ENCODE measurements at places on chromosomes 11 and 22.
A peak's percentile ranks its signal among the peaks of the same experiment; 100 is the strongest.

DNA sequence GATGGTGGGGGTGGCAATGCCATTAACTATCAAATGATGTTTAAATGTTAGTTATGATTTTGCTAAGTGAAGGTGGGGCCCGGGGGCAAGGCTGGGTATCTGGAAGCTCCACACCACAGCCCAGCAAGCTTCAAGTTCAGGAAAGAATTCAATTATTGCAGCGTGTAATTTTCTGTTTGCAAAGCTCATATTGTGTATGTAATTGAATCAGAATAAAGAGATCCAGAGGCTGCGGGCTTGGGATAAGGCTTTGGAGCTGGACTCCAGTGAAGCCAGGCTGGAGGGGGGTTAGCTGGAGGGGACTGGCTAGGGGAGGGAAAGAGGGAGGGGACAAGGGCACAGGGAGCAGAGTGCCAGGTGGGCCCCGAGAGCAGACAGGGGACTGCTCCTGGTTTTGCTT is 557.1 kb upstream of the CADM1 start:
- DNase-seq: no peak

DNA sequence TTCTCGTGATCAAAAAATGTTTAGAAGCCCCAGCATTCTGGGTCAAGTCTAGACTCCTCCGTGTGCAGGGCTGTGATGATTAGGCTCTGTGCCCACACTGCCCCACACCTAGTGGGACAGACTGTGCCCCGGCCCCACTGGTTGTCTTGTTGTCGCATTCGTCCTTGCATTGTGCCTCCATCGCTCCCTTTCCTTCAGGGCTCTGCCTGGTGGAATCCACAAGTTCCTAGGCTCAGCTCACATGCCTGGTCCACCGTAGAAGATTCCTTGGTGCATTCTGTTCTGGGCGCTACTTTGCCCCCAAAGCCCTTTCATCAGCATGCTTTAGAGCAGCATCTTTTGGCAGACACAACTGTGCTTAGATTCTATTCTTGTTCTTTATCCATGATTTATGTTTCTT is 23.5 kb upstream of the THY1 start:
- DNase-seq: no peak

- DNase-seq: no peak
These were observed 101.9 kb downstream of the MICAL2 start for GRCh38 chr11:12212174-12212820.

DNA sequence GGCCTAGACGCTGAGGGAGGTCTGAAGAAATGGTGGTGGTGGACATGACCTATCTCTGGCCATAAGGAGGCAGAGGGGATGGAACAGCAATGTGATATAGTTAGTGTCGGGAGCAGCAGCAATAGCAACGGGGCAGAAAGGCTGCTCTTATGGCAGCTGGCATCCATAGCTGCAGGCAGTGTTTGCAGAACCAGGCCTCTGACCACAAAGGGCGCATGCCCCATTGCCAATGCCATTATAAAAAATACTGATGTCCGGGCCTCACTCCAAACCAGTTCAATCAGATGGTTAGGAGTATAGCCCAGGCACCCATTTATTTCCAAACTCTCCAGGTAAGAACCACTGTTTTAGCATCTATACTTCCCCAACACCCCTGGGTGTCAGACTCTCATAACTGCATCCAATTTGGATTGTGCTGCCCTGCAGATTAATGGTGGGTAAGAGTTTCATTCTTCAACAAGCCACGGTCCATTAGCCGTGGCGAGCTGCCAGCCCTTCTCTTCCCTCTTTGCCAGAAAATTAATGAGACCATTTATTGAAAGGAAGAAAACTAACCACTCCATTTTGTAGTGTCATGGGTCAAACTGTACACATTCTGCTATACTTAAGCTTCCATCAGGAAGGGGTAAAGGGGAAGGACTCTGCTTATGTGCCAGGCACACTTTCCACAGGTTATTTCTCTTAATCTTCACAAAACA is 72.8 kb upstream of the SPON1 start:
- peak; percentile 92 for DNase-seq

GRCh38 chr11:36408498-36409136 is 101.5 kb downstream of the TRAF6 start:
- DNase-seq: no peak

DNA sequence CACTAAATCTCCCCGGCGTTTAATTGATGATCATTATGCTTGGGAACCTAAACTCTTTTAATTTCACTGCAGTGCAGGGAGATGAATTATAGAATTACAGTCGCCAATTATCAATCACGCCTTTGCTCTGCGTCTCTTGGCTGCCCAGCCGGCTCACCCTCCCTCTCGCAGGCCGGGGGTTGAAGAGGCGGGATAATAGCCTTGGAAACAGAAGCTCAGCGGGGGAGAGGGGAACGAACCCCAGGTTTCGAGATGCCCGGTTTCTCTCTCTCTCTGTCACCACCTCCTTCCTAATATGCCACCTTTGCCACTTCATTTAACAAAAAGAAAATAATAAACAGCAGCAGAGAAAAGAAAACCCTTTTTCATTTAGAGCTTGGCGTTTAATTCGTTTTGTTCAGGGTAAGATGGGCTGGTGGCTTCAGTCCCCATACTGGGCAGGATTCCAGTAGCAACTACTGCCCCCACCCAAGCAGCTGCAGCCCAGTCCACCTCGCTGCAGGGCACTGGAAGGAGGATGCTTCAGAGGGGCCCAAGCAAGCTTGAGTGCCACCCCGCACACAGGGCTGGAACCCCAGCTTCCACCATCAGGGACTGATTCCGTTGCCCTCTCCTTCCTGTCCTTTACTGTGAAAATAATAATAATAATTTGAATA is 271.7 kb downstream of the BUD13 start:
- DNase-seq: peak; percentile 54

DNA sequence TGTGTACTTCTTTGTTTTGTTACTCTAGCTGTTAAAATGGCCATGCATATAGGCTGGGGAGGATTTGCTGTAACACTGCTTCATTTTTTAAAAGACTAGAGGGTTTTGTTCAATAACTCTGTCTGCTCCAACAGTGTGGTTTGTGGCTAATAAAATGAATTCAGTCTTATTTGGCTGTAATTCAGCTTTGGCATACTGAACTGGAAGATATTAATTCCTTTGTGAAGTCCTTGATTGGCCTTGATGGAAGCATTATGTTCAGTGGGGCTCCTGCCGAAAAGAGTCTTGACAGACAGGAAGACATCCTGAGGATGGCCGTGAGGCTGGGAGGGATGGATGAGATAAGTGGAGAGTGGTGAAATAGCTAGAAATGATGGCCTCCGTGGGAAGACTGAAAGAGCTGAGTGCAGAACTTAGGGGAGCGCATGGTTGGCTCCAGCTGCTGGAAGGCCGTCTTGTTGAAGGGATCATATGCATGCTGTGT is 44.8 kb upstream of the MYO18B start:
- DNase-seq: no peak

- no peak for DNase-seq
These were observed 36.0 kb upstream of the LDLRAD3 start for GRCh38 chr11:35907648-35908431.

DNA sequence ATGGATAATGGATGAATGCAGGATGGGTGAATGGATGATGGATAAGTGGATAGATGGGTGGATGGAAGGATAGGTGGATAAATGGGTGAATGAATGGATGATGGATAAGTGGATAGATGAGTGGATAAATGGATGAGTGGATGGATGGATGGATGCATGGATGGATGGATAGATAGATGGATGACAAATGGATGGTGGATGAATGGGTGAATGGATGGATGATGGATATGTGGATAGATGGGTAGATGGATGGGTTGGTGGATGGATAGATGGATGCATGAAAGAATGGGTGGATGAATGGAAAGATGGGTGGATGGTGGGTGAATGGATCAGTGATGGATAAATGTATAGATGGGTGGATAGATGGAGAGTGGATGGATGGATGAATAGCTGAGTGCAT is 564.8 kb downstream of the MIAT start:
- no peak for DNase-seq

- DNase-seq: no peak
These were observed 133.5 kb upstream of the CADM1 start for GRCh38 chr11:115637599-115638241.

GRCh38 chr22:24061124-24061684 is 50.1 kb downstream of the CABIN1 start:
- DNase-seq: no peak

DNA sequence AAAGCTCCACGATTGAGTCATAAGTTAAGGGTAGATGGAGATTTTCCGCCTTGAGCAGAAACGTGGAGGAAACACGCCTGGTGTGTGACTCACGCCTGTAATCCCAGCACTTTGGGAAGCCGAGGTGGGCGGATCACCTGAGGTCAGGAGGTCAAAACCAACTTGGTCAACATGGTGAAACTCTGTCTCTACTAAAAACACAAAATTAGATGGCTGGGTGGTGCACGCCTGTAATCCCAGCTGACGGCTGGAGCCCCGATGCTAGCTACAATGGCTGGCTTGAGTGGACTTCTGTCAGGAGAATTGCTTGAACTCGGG is 17.3 kb upstream of the DGCR8 start:
- no peak for DNase-seq

GRCh38 chr11:119782739-119783072 is 53.7 kb upstream of the NECTIN1 start:
- DNase-seq: peak; percentile 22

DNA sequence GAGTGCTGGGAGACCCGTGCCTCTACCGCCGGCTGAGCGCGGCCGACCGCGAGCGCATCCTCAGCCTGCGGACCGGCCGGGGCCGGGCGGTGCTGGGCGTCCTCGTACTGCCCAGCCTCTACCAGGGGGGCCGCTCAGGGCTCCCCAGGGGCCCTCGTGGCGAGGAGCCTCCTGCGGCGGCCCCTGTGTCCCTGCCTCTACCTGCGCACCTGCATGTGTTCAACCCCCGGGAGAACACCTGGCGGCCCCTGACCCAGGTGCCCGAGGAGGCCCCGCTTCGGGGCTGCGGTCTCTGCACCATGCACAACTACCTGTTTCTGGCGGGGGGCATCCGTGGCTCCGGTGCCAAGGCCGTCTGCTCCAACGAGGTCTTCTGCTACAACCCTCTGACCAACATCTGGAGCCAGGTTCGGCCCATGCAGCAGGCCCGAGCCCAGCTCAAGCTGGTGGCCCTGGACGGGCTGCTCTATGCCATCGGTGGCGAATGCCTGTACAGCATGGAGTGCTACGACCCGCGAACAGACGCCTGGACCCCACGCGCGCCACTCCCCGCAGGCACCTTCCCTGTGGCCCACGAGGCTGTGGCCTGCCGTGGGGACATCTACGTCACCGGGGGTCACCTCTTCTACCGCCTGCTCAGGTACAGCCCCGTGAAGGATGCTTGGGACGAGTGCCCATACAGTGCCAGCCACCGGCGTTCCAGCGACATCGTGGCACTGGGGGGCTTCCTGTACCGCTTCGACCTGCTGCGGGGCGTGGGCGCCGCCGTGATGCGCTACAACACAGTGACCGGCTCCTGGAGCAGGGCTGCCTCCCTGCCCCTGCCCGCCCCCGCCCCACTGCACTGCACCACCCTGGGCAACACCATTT is 3.5 kb downstream of the KLHDC7B start:
- DNase-seq: no peak

- DNase-seq: no peak
These were observed 1.7 kb upstream of the TCN1 start for GRCh38 chr11:59867946-59868345.

GRCh38 chr11:64032050-64032449 is 3.7 kb upstream of the FLRT1 start:
- DNase-seq: no peak

DNA sequence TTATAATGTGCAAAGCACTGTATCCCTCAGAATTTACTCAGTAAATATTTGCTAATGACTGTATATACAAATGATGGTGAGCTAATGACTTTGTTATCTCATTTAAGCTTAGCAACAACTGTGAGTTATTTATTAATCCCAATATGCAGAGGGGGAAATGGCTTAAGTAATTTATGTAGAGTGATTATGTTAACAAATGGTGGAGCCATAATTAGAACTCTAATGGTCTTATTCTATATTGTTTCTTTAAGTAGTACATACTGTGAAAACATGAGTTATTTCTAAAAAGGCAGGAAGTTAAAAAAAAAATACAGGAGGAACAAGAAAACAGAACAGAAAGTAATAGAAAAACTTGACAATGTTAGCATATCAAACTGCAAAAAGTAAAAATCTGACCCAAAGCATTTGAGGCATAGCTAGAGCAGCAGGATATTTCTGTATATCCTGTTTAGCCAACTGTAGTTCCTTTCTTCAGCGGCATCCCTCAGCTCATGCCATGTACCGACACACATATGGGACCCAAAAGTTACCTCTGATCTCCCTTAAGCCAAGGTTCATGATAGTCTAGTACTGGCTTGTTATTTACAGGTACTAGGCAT is 94.2 kb downstream of the FCHSD2 start:
- DNase-seq: no peak

GRCh38 chr22:23192558-23192957 is 12.2 kb downstream of the BCR start:
- no peak for DNase-seq

DNA sequence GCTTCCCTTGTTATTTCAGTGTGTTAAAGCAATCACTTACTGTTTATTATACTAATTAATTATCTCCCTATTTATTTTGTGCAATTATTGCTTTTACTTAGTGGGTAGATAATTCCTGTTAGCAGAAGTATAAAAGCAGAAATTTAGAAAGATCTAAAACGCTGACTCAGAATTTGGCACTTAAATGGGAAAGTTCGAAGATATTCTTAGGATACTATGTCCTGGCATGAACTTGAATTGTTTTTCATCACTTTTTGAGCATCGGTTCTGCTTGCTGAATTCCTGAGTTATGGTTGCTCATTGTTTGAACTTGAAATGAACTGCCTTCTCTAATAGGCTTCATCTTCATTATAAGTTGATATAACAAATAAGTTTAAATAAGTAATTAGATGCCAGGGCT is 325.4 kb downstream of the JRKL start:
- DNase-seq: no peak

DNA sequence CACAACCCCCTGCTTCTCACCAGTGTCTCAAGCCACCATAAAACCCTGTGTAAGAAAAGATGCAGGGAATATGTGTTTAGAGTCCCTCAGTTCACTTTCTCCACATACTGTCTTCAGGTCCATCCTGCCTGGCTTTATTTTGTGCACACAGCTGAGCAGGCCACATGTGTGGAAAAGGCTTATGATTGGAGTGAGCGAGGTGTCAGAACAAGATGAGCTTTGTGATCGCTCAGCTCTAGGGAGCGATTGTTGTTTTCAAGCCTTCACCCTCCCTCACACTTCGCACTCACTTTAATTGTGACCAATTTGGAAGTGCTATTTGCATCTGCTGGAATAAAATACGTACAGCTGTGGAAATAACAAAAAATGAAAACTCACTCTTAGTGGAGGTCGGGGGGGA is 931.1 kb upstream of the TENM4 start:
- no peak for DNase-seq

- no peak for DNase-seq
These were observed 13.4 kb upstream of the SEPTIN5 start for GRCh38 chr22:19700790-19701419.

DNA sequence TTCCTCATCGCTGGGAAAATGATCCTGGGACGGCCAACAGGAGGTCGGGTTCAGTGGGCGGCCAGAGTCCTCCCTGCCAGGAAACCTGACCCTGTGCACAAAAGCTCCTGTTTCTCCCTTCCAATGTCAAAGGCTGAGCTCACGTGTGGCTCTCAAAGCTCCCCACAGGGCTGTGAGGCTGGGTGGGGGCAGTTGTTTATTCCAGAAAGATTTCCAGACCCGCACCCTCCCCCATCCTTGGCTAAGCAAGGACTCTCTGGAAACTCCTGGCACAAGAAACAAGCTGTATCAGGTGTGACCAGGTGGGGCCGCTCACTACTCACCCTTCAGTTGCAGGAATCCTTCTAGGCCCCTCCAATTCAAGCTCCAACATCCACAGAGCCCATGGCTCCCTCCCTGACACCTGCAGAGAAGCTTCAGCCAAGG is 131.9 kb downstream of the SHANK2 start:
- peak; percentile 38 for DNase-seq
